ENCODE measurements at places on chromosomes 6 and 20. TPM values are rescaled to one million over a fixed set of nuclear protein-coding genes. Genes with fewer than 3 reads are reported as not detected.
A peak's percentile ranks its signal among the peaks of the same experiment; 100 is the strongest.

DNA sequence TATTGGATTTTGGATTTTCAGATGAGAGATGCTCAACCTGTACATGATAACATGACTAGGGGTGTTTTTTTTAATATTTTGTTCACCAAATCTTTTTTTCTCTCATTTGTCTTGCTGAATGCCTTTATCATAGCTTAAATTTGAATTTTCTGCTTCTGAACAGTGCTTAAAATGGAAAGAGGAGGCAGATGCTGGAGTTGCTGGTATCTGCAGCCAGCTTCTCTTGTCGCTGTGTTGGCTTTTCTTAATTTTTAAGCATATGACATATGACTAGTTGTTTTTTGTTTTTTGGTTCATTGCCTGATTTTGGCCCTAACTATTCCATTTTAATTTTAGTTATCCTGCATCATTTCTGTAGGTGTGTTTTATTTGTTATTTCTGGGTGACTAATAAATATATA, 196.1 kb downstream of the PLCB1 start:
- H3K27me3 ChIP-seq = no peaks in the 10 kb centered on the region
- no peaks in the 10 kb centered on the region for H3K4me1 ChIP-seq
- H3K4me3 ChIP-seq = no peak overlapping the region
- H3K36me3 ChIP-seq = no peaks in the 10 kb centered on the region
- no peak for DNase-seq
- no peak overlapping the region for H3K27ac ChIP-seq

DNA sequence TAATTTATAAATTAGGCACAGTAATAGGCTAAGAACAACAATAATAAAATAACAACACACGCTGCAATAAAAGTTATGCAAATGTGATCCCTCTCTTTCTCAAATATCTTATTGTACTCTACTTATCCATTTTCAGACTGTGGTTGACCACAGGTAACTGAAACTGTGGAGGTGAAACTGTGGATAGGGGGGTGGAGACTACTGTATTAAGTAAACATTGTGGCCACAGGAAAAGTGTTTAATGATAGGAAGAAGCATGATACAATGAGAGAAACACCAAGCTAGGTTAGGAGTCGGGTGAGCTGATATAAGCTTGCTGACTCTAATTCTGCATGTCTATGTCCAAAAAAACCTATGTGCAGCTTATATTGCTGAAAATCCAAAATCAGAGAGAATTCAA, 23.0 kb downstream of the NHLRC1 start:
- no peak overlapping the region for H3K27ac ChIP-seq
- H3K27me3 ChIP-seq = no peaks in the 10 kb centered on the region
- DNase-seq = peak; percentile 32
- H3K4me3 ChIP-seq = no peak overlapping the region
- H3K36me3 ChIP-seq = no peaks in the 10 kb centered on the region

MUC22 gene
- 0.05 TPM for total RNA-seq

MOCS1 gene
- total RNA-seq = 16.0 TPM

GRCh38 chr6:154901876-154902552, 93.1 kb upstream of the TIAM2 start:
- no peaks in the 10 kb centered on the region for H3K4me1 ChIP-seq
- no peaks in the 10 kb centered on the region for H3K36me3 ChIP-seq
- no peak overlapping the region for H3K27ac ChIP-seq
- H3K27me3 ChIP-seq = no peaks in the 10 kb centered on the region

- no peaks in the 10 kb centered on the region for H3K4me1 ChIP-seq
- peaks cover 7% of the 10 kb centered on the region for H3K36me3 ChIP-seq
- H3K27me3 ChIP-seq = no peaks in the 10 kb centered on the region
- no peak overlapping the region for H3K27ac ChIP-seq
- no peak overlapping the region for H3K4me3 ChIP-seq
Observed at GRCh38 chr6:39897698-39898097, 36.6 kb downstream of the MOCS1 start.

DNA sequence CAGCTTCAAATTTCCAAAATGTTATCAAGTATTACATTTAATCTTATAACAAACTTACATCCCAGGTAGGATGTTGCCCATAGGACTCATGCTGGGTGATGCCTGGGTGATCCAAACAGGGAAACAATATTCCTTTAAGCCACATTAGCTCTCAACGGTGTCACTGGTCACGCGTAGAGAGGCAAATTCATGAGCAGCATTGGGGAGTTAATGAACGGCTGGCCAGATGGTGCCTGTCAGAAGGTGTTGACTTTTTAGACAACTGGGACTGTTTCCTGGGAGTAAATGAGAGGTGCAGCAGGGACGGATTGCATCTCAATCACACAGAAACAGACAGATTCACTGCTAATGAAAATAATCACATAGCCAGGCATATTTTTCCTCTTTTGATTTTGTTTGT, 83.3 kb upstream of the ID4 start:
- no peak overlapping the region for H3K27ac ChIP-seq
- no peaks in the 10 kb centered on the region for H3K27me3 ChIP-seq
- H3K4me1 ChIP-seq = peaks cover 4% of the 10 kb centered on the region
- H3K36me3 ChIP-seq = no peaks in the 10 kb centered on the region

DNA sequence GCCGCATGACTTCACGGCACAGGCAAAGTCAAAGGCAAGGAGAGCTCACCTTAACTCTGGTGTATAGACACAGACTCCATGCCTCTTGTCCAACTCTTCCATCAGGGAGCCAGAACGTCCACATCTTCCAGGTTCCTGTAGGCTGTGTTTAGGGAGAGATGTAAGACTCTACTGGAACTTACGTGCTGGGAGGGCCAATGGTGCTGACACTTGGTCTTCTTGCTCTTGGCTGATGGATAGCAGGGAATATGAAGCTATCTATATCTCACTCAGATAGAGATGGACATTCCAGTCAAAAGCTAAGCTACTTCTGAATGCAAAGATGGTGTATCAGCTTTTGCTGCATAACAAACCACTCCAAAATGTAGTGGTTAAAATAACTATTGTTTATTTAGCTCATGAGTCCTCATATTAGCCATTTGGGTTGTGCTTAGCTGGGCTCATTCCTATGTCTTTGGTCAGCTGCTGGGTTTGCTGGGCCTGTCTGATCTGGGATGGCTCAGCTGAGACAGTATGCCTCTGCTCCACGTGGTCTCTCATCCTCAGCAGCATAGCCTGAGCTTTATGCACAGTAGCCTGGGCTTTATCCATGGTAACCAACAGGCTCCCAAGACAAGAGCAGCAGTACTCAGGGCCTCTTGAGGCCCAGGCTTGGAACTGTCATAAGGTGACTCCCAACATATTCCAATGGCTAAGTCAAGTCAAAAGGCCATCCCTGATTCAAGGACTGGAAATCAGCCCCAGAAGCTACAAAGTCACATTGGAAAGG, 111.6 kb downstream of the SNX5 start:
- H3K27ac ChIP-seq = no peak overlapping the region
- no peak for DNase-seq
- no peaks in the 10 kb centered on the region for H3K27me3 ChIP-seq
- H3K36me3 ChIP-seq = no peaks in the 10 kb centered on the region

OSER1 gene
- total RNA-seq = 28.9 TPM

TTBK1 gene
- not detected for total RNA-seq

- peaks cover 2% of the 10 kb centered on the region for H3K4me1 ChIP-seq
- H3K27me3 ChIP-seq = no peaks in the 10 kb centered on the region
- H3K27ac ChIP-seq = no peak overlapping the region
- no peak for DNase-seq
- H3K4me3 ChIP-seq = no peak overlapping the region
- no peaks in the 10 kb centered on the region for H3K36me3 ChIP-seq
Observed at GRCh38 chr6:91273729-91274128, 686.9 kb upstream of the MAP3K7 start.

LTV1 gene
- 25.4 TPM for total RNA-seq

DNA sequence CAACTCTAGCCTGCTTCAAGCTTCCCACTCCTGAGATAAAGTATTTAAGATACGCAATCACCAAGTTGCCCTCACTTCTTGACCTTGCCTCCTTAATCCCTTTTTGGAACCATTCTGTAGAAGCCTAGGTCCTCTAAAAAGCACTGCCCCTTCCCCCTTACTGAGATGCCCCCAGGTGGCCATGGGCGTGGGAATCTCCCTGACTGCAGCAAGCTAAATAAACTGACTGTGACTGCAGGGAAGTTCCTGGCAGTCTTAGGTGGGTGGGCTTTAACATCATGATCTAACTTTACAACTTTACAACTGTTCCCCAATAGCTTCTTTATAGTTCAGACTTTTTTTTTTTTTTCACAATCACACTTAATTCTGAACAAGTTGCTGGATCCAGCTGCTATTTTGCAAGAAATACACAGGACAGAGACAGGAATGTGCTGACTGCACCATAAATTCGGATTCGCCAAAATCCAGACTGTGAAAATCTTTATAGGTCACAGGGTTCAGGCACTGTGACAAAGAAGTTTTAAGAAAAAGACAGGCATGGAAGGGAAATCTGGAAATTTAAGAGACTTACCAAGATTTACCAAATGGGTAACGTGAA, 344.2 kb upstream of the SULF2 start:
- H3K27me3 ChIP-seq = peaks cover 2% of the 10 kb centered on the region
- no peaks in the 10 kb centered on the region for H3K4me1 ChIP-seq
- no peak overlapping the region for H3K4me3 ChIP-seq
- H3K27ac ChIP-seq = no peak overlapping the region
- DNase-seq = peak; percentile 19

NCOA7 gene
- total RNA-seq = 26.0 TPM

TPD52L1 gene
- 32.4 TPM for total RNA-seq

DNA sequence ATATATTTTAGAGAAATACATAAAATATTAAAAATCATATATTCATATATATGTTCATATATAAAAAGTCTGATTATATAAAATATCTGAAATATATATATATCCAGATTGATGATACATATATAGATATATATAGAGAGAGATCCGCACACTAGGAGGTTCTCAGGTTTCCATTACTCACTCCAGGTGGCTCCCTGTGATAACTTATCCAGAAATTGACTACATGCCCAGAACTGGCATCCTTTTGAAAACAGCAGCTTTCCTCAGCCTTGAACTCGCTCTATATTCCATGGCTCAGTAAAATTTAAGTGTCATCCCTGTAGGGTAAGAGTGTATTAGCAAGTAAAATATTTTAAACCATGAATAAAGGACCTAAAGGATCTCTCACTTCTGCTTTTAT, 206.8 kb downstream of the TINAG start:
- H3K4me1 ChIP-seq = no peaks in the 10 kb centered on the region
- peak; percentile 4 for DNase-seq
- no peaks in the 10 kb centered on the region for H3K36me3 ChIP-seq
- H3K27ac ChIP-seq = no peak overlapping the region
- H3K4me3 ChIP-seq = no peak overlapping the region

DNA sequence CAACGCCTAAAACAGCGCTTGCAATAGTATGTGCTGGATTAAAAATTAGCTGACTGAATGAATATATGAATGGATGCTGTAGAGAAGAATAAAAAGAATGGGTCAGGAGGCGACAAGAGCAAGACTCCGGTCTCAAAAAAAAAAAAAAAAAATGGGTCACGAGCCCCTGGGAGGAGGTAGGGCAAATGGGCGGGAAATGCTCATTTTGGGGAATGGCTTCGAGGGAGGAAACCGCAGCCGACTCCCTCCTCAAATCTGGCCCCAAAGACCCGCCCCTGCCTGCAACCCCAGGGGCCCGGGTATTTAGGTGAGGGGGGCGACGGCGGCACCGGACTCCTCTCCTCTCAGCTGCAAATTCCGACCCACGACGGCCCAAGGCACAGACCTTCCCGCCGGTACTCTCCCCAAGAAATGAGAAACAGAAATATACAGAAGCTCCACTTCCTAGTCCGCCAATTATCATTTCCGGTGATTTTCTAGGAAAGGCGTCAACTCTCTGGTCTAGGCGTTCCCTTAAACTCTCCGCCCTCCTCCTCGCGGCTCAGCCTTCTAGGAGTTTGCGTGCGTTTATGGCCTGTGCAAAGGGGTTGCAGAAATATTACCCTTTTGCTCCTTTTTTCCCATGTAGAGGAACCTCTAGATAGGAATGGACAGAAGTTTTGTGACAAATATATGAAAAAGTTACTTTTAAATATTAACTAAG, at the start of gene ZNF311:
ZNF311 (minus strand) TSS at position 133 of the 703 bp plus-strand sequence. CDS start 1,361 bp downstream, outside the sequence.
- H3K36me3 ChIP-seq = no peaks in the 10 kb centered on the region
- DNase-seq = peak; percentile 52
- peak within 1 kb of the TSS; percentile 69 for H3K4me3 ChIP-seq
- no peaks in the 10 kb centered on the region for H3K27me3 ChIP-seq

DNA sequence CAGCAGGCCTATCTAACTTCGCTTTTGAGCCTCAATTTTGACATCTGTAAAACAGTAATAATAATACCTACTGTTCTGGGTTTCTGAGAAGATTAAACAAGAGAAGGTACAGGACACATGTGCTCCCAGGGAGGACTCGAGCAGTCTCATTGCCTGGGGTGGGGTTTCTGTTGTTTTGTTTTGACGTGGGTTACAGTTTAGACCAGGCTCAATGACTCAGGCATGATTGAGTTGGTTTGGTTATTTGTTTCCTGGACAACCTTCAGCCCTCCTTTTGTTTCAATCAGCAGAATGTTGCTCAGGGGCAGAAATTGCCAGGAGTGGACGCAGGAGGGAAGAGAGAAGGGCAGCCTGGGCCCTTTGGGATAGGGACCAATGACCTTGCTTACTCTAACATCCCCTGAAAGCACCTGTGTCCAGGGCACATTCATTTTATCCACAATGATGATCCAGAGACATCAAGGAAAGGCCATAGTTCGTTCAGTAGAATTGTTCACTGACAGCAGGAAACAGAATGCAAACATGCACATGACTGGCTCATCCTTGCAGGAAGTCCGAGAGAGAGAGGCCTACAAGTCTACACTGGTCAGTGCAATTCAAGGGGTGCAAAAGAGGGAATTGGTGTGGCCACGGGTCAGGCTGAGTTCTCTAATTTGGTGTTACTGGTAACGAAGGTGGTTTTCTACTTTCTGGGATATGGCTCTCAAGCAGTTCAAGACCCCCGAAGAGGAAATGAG, 74.5 kb upstream of the MRPS10 start:
- peak overlapping the region; percentile 67 for H3K27ac ChIP-seq
- no peaks in the 10 kb centered on the region for H3K36me3 ChIP-seq

DNA sequence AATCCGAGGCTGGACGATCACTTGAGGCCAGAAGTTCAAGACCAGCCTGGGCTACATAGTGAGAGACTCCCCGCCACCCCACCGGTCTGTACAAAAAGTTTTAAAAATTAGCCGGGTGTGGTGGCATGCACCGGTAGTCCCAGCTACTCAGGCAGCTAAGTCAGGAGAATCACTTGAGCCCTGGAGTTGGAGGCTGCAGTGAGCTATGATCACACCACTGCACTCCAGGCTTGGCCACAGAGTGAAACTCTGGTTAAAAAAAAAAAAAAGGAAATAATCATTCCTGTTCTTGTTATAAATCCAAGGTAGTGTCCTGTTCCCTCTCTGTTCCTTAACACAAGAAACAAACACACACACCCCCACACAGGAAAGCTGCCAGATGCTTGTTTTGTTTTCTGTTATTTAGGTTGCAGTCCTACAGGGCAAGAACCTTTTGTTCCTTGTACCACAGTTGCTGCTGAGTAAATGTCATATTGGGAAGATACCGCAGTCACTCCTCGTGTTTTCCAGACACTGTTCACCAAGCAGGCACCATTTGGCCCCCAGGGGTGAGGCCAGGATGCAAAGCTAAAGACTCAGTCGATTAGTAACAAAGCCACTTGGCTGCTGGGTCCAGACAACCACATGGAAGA, 28.9 kb downstream of the ASIP start:
- H3K4me1 ChIP-seq = peaks cover 15% of the 10 kb centered on the region
- H3K36me3 ChIP-seq = no peaks in the 10 kb centered on the region
- no peak for DNase-seq

All from astrocyte (in vitro differentiated cells and primary cell).